Stimulated activated CD8-positive, alpha-beta memory T cell treated with anti-CD3 and anti-CD28 coated beads, Interleukin-7, amount 100 ng/mL, for 48 hours (primary cell): ENCODE measurements at places on chromosomes 5 and 9.

GRCh38 chr9:96868709-96869108 is 14.4 kb upstream of the ZNF782 start:
- no peak for DNase-seq

GRCh38 chr5:4230786-4231641 is 635.4 kb downstream of the IRX1 start:
- DNase-seq = no peak

GRCh38 chr5:105872569-105873270 is 1798.0 kb downstream of the EFNA5 start:
- no peak for DNase-seq

- DNase-seq = peak; percentile 75
Measured at GRCh38 chr5:42994555-42995359, 45.4 kb downstream of the ANXA2R start.

DNA sequence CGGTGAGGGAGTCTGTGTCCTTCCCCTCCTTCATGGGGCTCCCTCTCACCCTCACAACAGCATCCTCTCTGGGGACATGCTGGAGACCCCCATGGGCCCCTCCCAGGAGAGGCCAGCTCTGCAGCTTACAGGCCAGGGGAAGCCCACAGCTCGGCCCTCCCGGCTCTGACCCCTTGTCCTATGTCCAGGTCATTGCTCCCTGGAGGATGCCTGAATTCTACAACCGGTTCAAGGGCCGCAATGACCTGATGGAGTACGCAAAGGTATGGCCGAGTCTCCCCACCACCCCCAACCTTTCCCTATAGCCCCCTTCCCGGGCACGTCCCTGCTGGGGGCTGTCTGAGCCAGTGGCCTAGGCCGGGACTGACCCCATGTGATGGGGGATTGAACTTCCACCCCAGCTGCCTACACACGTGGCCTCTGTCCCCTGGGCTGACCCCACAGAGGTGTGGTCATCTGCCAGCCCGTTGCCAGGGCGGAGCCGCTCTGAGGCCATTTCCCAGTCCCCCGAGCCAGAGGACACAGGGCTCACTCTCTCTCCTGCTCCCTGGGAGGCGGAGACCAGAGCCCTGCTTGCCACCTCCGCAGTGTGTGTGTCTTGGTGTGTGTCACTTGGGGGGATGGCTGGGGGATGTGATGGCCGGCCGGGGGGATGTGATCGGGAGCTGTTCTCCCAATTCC is 21.9 kb downstream of the ASS1 start:
- DNase-seq = no peak

DNA sequence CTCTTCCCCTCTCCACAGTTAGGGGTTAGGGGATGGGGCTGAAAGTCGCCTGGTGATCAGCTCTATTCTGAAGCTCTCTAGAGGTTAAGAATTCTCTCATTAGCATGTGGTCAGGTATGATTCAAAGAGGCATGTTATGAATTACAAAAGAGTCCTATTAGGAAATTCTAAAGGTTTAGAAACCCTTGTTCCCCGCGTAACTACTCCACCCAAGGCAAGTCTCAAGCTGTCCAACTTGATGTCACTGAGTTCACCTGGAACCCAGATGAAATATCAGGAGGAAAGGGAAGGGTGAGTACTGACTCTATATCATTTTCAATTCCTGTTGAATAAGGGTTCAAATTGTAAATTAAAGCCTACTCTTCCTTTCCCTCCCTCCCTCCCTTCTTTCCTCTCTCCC is 18.1 kb upstream of the RNF145 start:
- DNase-seq = no peak

- no peak for DNase-seq
Measured at GRCh38 chr9:85521371-85522197, 220.2 kb downstream of the AGTPBP1 start.

DNA sequence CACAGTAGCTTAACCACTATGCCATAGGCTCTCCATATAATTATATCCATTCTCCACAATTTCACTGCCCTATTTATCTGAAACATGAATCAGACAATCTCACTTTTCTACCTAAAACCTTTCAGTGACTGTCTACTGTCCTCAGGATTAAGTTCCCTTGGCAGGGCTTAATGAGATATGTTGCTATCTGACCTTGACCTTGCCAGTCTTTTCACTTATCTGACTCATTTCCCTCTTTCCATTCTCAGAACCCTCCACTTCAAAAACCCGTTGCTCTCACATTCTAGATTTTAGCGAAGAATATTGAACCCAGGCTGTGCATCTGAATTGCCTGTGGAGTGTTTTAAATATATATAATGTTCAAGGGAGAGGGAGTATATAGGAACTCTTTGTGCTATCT is 452.1 kb upstream of the MPDZ start:
- no peak for DNase-seq

- DNase-seq = no peak
Measured at GRCh38 chr9:130696139-130696650, 2.6 kb downstream of the EXOSC2 start.

GRCh38 chr5:90294604-90295003 is 115.0 kb downstream of the CETN3 start:
- no peak for DNase-seq

GRCh38 chr9:129624168-129624759 is 1.7 kb upstream of the NTMT1 start:
- DNase-seq = peak; percentile 56

DNA sequence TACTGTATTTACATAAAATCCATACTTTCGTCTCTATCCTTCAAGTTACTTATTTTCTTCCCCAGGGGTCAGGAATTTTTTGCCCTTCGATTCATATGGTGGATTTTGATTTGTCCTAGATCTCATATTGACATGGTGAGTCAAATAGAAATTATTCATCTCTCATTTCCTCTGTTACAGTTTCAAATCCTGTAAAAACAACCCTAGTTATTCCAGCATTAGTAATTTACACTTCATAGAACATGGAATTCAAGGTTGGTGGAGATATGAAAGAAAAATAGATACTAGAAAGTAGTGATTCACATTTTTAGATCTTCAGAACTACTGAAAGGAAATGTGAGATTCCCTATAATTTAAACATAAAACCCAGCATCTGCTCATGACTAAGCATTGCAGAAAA is 1331.0 kb upstream of the CDH9 start:
- DNase-seq = no peak

DNA sequence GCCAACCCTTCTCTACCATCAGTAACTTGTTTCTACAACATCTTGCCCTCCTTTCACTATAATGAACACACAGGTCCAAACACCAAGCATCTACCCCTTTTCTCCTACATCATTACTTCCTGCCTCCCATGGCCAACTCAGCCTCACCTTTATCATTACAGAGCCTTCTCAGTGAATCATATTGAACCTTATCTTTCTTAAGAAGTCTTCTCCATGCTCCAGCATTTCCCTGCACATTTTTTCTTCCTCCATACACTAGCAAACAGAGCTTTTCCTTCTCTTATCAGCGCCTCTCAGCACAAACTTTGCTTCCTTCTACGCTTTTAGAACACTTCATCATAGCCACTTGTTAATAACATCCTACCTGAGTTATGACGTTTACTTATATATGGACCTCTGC is 148.2 kb downstream of the ARL15 start:
- no peak for DNase-seq

DNA sequence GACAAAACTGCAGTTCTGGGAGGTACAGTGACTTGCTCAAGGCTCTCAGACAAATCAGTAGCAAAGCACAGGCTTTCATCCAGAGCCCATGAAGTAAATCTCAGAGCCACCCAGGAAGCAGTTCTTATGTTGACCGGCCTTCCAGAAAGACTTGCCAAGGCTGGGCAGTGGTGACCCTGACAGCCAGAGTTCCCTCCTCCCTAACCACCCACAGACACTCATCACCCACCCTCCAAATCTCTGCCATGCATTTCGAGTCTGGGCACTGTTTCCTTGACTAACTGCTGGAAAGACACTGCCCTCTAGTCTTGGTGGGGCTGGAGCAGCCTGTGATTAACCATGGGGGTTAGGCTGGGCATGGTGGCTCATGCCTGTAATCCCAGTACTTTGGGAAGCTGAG is 21.5 kb downstream of the NEURL1B start:
- no peak for DNase-seq

DNA sequence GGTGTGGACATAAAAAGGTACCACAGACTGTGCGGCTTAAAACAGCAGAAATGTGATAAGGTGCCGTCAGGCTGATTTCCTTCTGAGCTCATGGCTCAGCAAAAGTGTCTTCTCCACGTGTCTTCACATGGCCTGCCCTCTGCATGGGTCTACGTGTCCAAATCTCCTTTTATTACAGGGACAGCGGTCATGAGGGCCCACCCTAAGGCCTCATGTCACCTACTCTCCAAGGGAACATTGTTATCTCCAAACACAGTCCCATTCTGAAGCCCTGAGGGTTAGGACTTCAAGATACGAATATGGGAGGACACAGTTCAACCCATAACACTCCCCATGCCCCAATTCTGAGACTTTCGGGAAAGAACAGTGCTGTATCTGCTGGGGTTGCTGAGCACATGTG is 35.2 kb downstream of the COL23A1 start:
- no peak for DNase-seq

GRCh38 chr5:128766406-128766805 is 198.9 kb upstream of the SLC27A6 start:
- DNase-seq = no peak

GRCh38 chr9:130104491-130105193 is 50.9 kb downstream of the GPR107 start:
- DNase-seq = no peak

GRCh38 chr5:125317536-125317995 is 571.1 kb upstream of the ZNF608 start:
- DNase-seq = no peak

DNA sequence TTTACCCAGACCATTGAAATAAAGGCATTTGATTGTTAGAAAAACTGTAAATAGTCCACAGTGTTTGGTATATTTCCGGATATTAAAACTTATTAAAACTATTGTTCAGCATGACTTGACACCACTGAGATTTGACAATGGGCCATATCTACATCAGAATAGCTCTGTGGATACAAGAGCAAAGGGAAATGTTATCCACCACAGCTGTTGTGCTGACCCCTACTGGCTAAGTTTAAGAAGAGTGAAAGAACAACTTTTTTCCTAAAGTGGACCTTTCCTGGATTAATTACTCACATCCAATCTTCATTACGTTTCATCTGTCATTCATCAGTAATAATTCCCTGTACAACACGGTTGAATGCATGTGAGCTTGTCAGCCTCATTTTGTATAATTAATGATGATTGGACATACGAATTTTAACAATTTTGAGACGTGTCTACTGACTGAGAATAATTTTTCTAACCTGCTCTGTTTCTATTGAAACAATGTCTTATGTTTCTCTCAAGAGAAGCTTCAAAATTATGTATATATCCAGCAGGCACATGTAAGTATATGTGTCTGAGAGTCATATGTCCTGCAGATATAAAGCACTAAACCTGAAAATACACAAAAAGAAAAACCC is 1952.6 kb downstream of the MAT2B start:
- DNase-seq = no peak

GRCh38 chr5:136729901-136730355 is 364.6 kb upstream of the TRPC7 start:
- no peak for DNase-seq

DNA sequence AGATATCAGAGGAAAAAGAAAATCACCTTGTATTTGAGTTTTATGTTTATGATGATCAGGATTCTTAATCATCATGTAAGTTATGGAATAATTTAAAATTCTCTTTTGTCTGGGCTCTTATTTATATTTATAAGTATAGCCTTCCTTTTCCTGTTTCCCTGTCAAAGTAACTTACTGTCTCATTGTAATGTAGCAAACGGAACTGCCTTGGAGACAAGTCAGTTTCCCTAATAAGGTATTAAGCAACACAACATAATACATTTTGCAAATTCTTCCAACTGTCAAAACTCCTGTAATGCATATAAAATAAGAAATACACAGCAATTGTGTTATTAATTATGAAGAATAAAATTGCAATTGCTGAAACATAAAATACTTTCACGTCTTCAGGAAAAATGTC is 463.2 kb downstream of the MAT2B start:
- DNase-seq = no peak
